CD4-positive, alpha-beta T cell treated with Interleukin-17A for 1 hour (primary cell): ENCODE measurements at places on chromosomes 16 and 17.
A peak's percentile ranks its signal among the peaks of the same experiment; 100 is the strongest.

GRCh38 chr17:37109731-37110710 lies 161.3 kb downstream of the AATF start:
- no peak for DNase-seq

GRCh38 chr17:52201767-52202519 lies 43.4 kb upstream of the CA10 start:
- DNase-seq: no peak

GRCh38 chr17:82228278-82228841 lies 482 bp upstream of the SLC16A3 start:
- DNase-seq: peak; percentile 75

DNA sequence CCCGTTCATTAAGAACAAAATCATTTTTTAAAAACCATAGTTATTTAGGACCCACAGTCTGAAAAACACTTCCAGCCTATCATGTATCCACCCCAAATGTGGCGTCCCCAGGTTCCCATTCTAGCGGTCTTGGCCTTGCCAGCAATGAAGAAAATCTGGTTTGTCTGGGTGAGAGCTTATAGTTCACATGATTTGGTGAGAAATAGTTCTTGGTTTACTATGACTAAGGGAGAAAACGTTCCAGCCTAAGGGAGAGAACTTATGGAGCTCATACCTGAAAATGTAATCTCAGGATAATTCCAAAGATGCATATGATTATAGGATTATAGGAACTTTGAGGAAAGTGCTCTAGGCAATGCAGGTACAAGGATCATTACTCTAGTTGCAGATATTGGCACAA lies 4.8 kb downstream of the MARVELD3 start:
- DNase-seq: no peak

DNA sequence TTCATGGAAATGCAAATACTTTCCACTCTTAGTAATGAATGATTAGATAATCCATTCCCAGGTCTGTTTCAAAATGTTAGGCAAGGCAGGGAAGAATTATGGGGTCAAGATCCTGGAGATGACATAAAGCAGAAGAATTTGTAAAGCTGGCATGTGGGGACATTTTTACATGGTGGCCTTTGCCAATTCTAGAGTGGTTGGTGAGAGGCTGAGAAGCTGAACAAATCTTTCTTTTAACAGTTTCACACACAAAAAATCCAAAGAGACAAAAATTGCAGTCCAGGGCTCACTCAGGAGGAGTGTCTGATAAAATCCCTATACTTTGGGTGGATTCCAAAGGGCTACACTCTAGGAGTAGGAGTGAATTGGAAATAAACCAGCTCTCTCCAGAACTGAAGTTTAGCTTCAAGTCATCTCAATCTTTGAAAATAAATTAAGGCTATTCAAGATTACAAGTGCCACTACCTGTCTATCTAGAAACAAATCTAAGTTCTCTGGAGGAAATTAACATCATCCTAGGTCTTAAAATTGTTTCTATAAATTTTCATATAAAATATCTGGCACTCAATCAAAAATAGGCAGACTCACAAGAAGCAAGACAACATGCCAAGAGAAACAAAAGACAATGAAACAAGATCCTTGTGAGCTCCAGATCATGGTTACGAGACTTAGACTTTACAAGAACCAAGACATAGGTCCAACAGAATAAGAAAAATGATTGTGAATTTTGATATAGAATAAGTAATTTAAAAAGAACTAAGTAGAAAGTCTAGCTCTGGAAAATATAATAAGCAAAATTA lies 113.0 kb upstream of the AXIN2 start:
- no peak for DNase-seq

DNA sequence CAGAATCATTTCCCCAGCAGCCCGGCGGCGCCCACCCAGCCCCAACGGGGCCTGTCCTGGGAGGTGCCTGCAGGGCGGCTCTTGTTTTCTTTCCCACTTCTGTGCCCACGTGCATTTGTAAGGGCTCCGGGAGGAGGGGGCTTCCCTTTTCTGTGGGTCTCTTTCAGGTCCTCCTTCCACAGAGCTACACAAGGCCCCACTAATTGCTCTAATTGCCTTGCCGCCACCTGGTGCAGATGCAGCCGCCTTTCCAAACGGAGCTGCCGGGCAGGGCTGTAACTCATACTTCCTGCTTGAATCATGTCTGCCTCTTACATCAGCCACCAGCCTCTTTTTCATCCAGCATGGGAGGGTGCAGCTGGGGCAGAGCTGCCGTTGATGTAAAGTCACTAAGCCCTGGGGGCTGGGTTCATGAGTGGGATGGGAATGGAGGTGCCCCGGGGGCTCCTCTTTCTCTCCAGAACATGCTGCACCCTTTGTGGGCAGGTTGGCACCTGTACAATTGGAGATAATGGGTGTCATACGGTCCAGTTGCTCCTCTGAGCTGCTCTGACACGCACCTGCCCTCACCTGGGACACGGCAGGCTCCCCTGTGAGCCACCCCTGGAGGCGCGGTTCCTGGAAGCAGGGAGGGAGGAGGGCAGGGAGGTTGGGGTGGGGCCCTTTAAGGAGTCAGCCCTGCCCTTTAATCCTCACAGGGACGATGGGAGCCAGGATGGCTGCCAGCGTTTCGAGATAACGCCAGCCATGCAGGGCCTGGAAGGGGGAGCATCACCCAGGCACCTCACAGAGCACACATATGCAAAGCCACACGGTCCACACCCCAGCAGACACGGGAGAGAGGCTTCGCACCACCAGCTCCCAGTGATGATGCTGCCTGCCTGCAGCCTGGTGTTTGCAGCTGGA lies 41.1 kb upstream of the KLHDC4 start:
- peak; percentile 20 for DNase-seq

DNA sequence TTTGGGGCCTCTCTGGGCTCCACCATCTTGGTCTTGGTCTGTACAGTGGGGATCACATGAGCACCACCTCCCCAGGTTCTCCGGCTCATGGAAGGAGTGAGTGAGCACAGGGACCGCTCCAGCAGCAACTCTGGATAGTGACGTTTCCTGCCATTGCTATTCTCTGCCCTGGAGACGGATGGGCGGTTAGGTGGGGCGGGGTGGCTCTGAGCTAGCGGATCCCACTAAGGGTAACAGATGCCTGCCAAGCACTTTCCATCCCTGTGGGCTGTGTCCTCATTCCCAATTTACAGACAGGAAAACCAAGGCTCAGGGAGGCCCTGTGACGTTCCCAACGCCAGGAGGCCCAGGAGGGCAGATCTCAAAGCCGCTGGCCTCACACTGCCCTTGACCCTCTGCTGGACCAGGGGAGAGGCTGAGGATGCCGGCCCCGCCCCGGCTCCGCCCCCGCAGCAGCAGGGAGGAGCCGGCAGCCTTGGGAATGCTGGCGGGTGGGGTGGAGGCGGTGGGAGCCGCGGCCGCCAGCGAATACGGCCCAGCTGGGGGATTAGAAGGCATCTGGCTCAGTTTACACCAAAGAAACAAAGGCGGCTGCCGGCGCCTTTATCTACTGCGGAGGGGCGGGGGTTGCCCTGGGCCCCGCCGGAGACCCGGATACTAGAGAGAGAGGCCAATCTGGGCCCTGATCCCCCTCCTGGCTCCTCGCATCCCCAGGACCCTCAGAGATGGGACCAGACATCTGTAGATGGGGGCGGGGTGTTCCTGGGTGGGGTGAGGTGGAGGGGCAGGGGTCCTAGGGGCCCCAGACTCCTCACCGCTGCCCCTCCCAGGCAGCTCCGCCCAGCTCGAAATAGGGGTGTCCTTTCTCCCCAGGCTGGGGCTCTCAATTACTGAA lies 122.3 kb upstream of the CIBAR2 start:
- no peak for DNase-seq

GRCh38 chr17:31272803-31273202 lies 24.2 kb downstream of the OMG start:
- no peak for DNase-seq

DNA sequence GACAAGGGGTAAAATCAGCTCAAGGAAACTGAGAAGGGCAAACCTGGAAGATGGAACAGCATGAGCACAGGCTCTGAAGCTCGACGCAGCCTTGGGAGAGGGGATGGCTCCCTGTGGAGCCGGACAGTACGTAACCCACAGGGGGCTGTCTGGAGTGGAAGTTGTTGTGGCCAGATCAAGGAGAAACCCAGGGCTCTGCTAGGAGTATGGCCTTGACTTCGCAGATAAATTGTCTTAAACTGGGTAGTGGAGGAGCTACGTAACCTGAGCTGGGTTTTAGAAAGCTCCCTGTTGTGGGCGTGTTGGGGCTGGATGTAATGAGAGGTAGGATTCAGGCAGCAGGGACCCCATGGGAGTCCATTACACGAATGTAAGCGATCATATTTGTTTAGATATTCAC lies 25.5 kb upstream of the AXIN2 start:
- no peak for DNase-seq

- no peak for DNase-seq
These were observed 364.0 kb downstream of the NPIPA8 start for GRCh38 chr16:17972460-17972943.

DNA sequence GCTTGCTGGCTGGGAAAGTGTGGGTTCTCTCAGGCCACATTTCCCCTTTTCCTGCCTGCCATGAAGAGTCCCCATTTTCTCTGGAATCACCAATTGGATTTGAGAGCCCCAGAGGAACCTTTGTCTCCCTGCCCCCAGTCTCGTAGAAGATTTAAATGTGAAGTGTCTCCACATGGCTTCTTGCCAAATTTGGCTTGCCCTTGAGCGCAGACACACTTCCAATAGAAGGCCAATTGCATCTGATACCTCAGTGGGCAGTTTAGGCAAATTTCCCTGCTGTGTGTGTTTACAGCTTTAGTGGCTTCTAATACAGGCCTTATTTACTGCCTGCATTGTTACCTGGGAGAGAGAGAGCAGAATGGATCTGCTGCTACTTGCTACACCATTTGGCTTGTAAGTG lies 29.7 kb downstream of the CDK5R1 start:
- DNase-seq: no peak

GRCh38 chr16:72481419-72481818 lies 309.5 kb upstream of the PMFBP1 start:
- peak; percentile 6 for DNase-seq

- DNase-seq: no peak
These were observed 1.3 kb downstream of the PRPSAP2 start for GRCh38 chr17:18859256-18859655.

- peak; percentile 71 for DNase-seq
These were observed 60.4 kb downstream of the NOG start for GRCh38 chr17:56653877-56654276.

DNA sequence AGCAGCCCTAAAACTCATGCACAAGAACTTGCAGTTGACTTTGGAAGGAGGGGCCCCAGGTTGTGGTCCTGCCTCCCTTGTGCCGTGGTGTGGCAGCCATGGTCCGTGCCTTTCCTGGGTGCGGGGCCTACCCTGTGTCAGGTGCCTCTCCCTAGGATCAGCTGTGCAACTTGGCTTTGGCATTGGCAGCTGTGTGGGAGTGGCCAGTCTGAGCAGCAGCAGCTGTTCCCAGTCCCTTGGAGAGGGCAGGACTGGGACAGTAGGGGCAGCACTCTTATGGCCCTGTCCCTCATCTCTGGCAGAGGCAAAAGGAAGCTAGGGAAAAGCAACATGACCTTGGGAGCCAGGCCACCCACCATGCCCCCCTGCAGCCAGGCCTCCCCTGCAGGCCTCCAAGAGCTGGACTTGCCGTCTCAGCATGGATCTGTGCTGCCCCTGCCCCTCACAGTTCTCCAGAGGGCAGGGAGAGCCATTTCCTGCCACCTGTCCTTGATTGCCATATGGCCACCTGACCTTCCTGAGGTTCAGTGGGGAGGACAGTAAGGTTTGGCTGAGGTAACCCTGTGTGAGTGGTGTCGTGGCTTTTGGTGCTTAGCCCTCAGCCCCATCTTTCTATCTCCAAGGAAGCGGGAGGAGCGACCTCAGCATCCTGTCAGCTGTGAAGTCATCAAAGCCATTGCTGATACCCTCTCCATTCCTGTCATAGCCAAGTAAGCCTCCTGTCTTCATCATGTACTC lies 15.5 kb upstream of the NFATC3 start:
- DNase-seq: peak; percentile 68

DNA sequence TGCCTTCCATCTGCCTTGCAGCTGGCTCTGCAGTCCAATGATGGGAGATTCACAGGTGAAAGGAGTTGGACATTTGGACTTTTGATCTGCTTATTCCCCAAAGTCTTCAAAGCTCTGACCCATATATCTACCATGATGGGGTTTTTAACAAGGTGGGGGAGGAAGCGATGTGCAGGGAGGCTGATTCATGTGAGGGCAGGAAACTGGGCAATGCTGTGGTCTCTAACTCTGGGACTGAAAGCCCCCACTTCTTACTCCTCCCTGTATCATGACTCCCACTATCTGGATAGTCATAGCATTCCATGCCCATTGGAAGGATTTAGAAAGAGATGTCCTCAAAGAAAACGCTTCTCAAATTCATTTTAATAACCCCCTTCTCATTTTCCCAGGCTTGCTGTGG lies 16.3 kb downstream of the HOXB1 start:
- DNase-seq: no peak

- no peak for DNase-seq
These were observed 314.3 kb downstream of the RBFOX1 start for GRCh38 chr16:7646821-7647500.

GRCh38 chr16:77675464-77676324 lies 46.6 kb upstream of the NUDT7 start:
- DNase-seq: peak; percentile 69

- no peak for DNase-seq
These were observed 244.8 kb downstream of the NTN1 start for GRCh38 chr17:9266031-9266680.

GRCh38 chr16:27242398-27242797 lies 26.2 kb downstream of the NSMCE1 start:
- no peak for DNase-seq

DNA sequence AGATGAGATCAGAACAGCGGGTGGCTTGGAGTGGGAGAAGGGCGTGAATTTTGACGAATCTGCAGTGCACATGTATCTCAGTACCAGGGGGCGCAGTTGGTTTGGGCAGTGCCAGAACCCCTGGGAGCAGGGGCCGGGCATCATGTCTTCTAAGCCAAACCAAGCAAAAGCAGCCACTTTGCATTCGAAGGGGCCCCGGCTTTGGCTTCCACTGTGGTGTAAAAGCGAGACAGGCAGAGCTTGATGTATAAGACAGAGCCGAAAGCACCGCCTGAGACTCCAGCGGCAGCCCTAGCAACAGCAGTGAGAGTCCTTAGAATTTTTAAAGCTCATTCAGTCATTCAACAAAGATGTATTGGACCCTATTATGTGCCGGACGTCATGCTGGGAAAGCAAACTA lies 3.8 kb upstream of the XYLT1 start:
- DNase-seq: no peak

- DNase-seq: no peak
These were observed 62.0 kb upstream of the NUDT7 start for GRCh38 chr16:77660311-77660710.
